CD4-positive, alpha-beta T cell treated with Interleukin-21 for 1 hour (primary cell): ENCODE measurements at places on chromosomes 2 and 18.

DNA sequence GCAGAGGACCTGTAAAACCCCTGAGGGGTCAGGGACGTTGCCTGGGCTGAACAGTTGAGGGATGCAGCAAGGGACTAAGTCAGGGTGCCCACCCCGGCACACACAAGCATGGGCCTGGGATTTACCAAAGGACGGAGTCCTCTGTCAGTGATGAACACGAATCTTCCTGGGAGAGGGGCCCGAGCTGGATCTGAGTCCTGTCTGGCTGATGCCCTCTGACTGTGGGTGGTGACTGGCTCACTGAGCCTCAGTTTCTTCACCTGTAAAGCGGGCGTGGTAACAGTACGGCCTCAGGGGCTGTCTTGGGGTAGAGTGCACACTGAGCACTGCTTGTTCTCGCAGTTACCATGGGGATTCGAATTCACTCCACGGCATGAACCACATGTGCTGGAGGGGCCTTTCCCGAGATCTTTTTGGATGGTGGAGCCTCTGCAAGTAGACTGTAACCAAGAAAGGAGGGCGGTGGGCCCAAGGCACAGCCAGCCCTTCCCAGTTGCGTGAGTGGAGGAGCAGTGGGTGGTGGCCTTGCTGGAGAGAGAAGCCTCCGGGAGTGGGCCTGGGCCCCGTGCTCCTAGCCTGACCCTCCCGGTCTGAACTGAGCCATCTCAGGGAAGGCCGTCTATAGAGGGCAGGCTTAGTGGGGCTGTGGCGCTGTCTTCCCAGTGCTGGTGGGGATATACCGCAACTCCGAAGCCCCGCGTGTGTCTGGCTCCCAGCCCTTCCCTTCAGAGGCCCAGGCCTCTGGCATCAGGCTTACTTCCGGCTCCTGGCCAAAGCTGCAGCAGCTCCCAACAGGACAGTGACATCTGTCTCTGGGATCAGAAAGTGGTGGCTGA, 130.8 kb upstream of the HS6ST1 start:
- no peak for DNase-seq

GRCh38 chr2:126038861-126039260, 617.1 kb upstream of the GYPC start:
- no peak for DNase-seq

GRCh38 chr2:152613235-152613634, 104.0 kb downstream of the PRPF40A start:
- no peak for DNase-seq

DNA sequence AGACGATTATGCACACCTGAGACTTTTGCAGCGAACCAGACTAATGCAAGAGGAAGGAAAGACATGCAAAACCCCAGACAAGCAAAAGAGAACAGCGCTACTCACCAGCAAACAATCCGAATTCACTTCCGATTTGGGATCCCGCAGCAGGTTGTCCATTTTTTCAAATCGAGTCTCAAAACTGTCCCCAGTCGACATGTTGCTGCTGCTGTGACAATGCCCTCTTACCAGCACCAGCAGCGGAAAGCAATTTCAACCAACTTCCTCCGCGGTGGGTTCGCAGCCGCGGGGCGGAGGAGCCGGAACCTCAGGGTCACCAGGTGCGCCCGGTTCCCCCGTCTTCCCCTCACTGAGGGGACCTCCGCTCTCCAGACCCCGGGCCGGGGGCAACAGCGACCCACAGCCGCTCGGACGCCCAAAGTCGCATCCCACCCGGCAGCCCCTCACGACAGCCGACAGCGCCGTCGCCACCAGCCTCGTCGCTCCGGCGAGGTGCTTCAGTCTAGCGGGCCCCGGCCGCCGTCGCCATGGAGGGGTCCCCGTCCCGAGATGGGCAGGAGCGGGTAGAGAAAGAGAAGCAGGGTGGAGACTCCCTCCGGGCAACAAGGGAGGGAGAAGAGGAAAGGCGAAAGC, 784 bp downstream of the ROCK1 start:
- peak; percentile 73 for DNase-seq

DNA sequence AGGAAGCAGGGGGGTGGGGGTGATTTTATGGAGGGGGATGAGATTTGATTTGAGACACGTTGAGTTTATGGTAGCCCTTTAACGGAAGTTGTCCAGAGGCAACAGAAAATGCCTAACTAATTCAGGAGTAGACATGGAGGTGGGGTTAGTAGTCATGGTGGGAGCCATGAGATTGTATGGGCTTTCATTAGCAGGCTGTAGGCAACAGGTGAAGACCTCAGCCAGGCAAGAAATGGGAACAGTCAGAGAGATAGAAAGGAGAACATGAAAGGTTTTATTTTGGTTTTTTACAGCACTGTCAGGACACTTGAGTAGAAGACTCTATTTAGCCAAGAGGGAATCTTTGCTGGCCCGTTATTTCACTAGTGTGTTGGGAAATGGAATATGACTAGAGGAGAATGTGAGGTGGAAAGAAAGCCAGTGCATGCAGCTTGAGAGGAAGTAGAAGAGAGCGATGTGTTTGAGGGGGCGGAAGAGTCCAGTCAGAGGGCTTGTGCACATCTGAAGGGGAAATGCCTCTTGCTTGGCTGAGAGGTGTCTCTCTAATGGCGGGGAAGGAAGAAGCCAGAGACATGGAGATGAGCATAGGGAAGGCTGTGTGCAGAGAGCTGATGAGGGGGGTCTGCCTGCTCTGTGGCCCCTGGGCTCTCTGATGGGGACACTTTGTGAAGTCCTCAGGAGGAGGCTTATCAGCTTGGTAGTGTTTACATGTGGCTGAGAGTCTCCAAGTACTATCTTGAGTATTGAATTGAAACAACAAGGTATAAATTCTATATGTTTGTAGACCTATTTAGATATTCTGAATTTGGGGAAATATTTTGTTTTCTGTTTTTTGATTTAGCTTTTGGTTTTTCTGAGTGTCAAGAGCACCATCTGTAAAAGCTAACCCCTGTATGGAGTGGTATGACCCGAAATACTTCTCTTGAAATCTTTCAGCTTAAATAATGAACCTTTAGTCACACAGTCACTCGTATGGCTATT, 66.9 kb upstream of the ITM2C start:
- no peak for DNase-seq

DNA sequence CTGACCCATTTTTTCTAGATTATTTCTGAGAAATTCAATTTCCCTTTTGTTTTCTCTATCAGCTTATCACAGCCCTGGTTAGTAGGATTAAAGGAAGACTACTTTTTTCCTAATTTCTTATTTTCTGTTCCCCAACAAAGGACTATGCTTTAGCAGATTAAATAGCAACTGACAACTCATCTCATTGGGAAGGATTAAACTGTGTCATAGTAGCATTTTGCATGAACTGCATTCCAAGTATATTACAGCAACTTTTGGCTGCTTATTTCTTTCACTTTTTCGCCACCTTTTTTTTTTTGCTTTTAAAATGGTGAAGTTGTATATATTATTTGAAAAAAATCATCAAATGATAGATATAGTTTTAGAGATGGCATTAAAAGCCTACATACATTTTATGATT, 570.3 kb downstream of the FBXO15 start:
- DNase-seq, result no peak

GRCh38 chr2:227864161-227864756, 7.2 kb upstream of the DAW1 start:
- no peak for DNase-seq

GRCh38 chr2:78023356-78023755, 501.2 kb upstream of the LRRTM4 start:
- no peak for DNase-seq

DNA sequence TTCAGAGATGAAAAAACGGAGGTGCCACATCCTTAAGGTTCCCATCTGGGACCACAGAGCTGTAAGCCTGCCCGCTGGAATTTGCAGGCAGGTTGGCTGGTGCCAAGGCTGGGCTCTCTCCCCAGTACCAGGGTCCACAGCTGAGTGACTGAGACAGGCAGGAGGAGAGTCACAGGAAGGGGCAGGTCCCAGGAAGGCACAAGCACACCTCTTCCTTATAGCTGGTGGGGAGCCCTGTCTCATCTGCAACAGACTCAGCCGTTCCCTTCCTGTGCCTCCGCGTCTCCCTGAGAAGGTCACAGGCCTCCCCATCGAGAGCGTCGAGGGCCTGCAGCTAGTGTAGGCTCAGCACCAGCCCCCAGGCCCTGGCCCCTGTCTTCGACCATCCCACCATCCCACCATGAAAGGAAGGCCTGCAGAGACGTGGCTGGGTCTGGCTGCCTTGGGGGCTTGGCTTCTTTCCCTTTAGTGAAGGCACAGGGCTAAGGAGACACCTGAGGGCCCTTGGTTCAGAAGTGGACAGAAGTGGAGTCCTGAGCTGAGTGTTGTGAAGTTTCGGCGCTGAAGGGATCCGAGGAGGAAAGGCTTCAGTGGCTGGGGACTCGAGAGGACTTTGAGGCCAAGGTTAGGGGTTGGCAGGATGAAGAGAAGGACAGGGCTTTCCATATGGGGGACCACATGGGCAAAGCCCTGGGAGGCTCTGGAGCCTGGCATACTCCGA, 26.8 kb downstream of the GLI2 start:
- DNase-seq, result no peak

- DNase-seq, result no peak
These were observed 318.0 kb downstream of the ZEB2 start for GRCh38 chr2:144201868-144202468.

DNA sequence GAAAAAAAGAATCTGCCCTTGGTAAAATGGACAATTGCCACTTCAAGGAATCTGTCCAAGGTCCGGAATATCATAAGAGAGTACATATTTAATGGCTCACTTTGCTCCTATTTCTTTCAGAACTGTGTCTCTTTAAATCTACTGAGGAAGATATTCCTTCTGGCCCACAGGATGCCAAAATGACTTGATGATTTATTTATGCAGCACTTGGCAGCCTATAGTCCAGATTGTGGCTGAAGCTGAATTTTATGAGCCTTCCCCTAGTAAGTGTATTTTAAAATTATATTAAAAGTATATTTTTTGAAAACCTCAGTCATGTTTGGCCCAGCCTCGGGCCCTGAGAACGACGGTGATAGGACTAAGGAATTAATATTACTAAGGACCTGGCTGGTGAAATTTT, 465.1 kb upstream of the HNRNPA3 start:
- no peak for DNase-seq

DNA sequence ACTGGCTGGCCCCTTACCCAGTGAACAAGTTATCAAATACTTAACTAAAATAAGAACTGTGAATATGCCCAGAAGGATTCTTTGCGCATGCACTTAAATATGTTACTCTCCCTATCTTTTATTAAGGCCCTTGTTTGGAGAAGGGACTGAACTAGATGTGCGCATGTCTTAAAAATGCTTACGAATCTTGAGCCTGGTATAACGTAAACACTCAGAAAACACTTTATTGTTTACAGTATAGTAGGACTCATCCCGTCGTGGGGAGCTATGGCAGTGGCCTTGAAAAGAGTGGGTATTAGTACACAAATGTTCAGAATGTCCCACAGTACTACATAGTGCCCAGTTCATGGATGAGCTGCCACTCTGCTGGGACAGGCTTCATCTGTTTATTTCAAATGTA, 75.9 kb upstream of the MAP4K3 start:
- DNase-seq, result no peak

DNA sequence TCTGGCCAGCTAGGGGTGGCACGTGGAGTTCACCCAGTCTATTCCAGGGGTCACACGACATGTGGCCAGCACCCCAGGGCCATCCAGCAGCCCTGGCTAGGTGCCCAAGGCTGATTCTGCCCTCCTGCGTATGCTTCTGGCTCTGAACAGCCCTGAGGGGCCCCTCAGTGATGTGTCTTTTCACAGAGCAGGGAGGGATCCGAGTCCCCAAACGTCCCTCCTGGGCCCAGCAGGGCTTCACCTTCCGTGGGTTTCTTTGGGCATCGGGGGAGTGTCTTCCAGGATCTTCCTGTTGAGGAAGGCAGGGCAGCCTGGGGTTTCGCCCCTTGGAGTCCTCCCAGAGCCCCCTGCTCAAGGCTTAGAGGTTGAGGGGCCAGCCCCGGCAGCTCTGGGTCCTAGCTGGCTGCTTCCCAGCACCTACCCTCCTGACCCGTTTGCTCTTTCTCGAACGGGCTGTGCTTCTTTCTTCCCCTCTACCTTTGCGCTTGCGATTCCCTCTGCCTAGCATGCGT, 165.9 kb downstream of the DYSF start:
- DNase-seq, result no peak

DNA sequence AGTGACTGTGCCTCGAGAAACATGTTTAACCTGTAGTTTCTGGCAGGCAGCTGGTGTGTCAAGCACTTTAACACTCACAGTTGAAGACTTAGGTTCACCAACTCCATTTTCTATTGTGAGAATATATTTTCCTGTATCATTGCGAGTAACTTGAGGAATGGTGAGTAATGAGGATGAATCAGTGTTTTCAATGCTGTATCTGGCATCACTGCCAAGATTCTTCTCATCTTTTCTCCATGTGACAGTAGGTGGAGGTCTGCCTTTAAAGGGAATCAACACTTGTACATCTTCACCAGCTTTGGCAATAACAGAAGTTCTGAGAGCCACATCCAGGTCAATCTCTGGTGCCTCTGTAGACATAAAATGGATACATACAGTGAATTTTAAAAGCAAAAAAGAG, 72.8 kb downstream of the PLEKHA3 start:
- no peak for DNase-seq

- DNase-seq, result no peak
These were observed 87.5 kb downstream of the KLF7 start for GRCh38 chr2:207078186-207078798.

DNA sequence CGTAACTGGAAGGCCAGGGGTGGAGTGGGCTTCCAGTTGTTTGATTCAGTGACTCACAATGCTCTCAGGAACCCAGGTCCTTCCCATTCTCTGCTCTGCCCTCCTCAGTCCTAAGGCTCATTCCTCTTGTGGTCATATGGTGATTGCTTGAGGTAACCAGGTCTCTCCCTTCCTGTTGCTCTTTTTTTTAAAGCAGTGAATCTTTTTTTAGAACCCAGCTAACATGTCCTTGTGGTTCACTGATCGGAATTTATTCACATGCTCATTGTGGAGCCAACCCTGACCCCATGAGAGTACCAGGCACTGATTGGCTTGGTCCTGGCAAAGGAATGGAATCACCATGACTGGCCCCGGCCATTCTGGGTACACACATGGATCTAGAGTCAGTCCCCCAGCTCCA, 7.4 kb downstream of the THNSL2 start:
- no peak for DNase-seq

- DNase-seq, result no peak
These were observed 60.8 kb downstream of the SLC66A2 start for GRCh38 chr18:79890674-79891073.

DNA sequence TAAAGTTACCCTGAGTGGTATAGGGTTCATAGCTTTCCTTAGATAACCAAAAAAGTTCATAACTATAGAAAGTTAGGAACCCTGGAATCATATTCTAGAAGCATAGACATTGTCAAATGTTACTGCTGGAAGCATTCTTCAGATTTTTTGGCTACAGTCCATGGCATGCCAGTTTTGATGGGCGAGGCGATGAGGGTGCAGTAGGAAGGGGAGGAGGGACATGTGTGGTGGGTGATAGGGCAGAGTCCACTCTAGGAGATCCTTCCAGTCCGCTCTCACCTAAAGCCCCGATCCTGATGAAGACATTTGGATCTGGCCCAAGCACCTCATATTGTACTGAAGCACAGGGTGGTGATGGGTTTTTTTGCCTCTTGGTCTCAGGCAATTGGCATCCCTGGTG, 91.8 kb downstream of the HRH4 start:
- DNase-seq, result no peak

DNA sequence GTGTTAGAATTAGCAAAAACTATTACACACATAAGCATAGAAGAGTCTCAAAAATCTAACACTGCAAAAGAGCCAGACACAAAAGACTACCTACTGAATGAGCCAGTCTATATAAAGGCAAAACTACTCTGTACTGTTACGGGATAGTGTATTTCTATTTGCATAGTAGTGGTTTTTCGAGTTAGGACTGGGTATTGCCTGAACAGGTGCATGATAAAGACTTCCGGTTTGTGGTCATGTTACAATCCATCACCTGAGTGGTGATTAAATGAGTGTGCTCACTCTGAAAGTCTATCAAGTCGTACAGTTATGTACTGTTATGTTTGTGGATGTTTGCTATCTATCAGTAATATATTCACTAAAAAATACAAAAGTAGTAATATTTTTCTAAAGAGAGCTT, 523.3 kb upstream of the SYT4 start:
- no peak for DNase-seq
